ENCODE measurements at places on chromosomes 3 and 15. TPM values are rescaled to one million over a fixed set of nuclear protein-coding genes. Genes with fewer than 3 reads are reported as not detected.
A peak's percentile ranks its signal among the peaks of the same experiment; 100 is the strongest.

Gene CCR1
- total RNA-seq: 1.4 TPM

Gene TGM4
- total RNA-seq: 0.30 TPM

Gene NPRL2
- 35.6 TPM for total RNA-seq

Gene TMEM40
- total RNA-seq: 82.2 TPM

Gene HCLS1
- 20.3 TPM for total RNA-seq

Gene CLEC3B
- 27.4 TPM for total RNA-seq

Gene FEZF2
- not detected for total RNA-seq

Gene LRTM1
- total RNA-seq: not detected

Gene CTXN2
- total RNA-seq: not detected

Gene TSC22D2
- 17.5 TPM for total RNA-seq

Gene CDHR4
- total RNA-seq: not detected

Gene SKOR1
- 1.1 TPM for total RNA-seq

Gene HRG
- not detected for total RNA-seq

Gene ISLR2
- 1.9 TPM for total RNA-seq

Gene IQGAP1
- total RNA-seq: 207 TPM

GRCh38 chr3:157204431-157204830, 44.5 kb upstream of the CCNL1 start:
- H3K4me3 ChIP-seq: no peak overlapping the region
- H3K27ac ChIP-seq: no peak overlapping the region
- no peaks in the 10 kb centered on the region for H3K36me3 ChIP-seq
- no peak for DNase-seq

- H3K36me3 ChIP-seq: no peaks in the 10 kb centered on the region
- H3K4me3 ChIP-seq: no peak overlapping the region
- no peak overlapping the region for H3K27ac ChIP-seq
- no peaks in the 10 kb centered on the region for H3K4me1 ChIP-seq
These were observed 34.7 kb upstream of the MRPS22 start for GRCh38 chr3:139309061-139309591.

- DNase-seq: no peak
- no peaks in the 10 kb centered on the region for H3K27me3 ChIP-seq
- peaks cover 14% of the 10 kb centered on the region for H3K4me1 ChIP-seq
- no peak overlapping the region for H3K4me3 ChIP-seq
- H3K27ac ChIP-seq: no peak overlapping the region
These were observed 63.1 kb downstream of the STRIT1 start for GRCh38 chr3:155230382-155230781.

- no peak for DNase-seq
- H3K27me3 ChIP-seq: no peaks in the 10 kb centered on the region
- H3K27ac ChIP-seq: no peak overlapping the region
- no peaks in the 10 kb centered on the region for H3K36me3 ChIP-seq
These were observed 26.7 kb downstream of the SLC2A2 start for GRCh38 chr3:170999737-171000242.

DNA sequence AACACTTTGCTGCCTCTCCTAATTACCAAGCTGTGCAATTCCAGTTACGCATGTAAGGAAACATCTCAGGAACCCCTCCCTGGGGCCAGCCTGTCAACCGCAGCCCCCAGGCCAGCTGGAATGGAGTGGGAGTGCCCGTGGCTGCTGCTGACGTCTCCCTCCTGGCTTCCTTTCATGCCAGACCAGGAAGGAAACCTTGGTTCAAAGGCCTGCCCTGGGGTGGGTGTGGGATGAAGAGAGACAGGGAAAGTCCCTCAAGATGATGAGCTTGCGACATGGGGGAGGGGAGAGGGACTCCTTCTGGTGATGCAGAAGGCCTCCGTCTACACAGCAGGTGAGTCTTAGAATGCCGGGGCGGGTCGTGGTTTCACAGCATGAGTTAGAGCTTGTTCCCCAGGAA, 11.4 kb upstream of the CYP11A1 start:
- H3K4me1 ChIP-seq: peaks cover 21% of the 10 kb centered on the region
- peak; percentile 50 for DNase-seq
- no peak overlapping the region for H3K27ac ChIP-seq
- no peak overlapping the region for H3K4me3 ChIP-seq
- H3K27me3 ChIP-seq: no peaks in the 10 kb centered on the region

- no peaks in the 10 kb centered on the region for H3K36me3 ChIP-seq
- peaks cover 10% of the 10 kb centered on the region for H3K4me1 ChIP-seq
- no peaks in the 10 kb centered on the region for H3K27me3 ChIP-seq
- H3K4me3 ChIP-seq: no peak overlapping the region
- no peak overlapping the region for H3K27ac ChIP-seq
These were observed 8.8 kb upstream of the KCTD6 start for GRCh38 chr3:58482917-58483636.

GRCh38 chr3:4416427-4416945, 50.6 kb downstream of the SUMF1 start:
- H3K36me3 ChIP-seq: peaks cover 13% of the 10 kb centered on the region
- peak overlapping the region; percentile 20 for H3K27ac ChIP-seq
- H3K27me3 ChIP-seq: no peaks in the 10 kb centered on the region
- DNase-seq: no peak
- no peak overlapping the region for H3K4me3 ChIP-seq

DNA sequence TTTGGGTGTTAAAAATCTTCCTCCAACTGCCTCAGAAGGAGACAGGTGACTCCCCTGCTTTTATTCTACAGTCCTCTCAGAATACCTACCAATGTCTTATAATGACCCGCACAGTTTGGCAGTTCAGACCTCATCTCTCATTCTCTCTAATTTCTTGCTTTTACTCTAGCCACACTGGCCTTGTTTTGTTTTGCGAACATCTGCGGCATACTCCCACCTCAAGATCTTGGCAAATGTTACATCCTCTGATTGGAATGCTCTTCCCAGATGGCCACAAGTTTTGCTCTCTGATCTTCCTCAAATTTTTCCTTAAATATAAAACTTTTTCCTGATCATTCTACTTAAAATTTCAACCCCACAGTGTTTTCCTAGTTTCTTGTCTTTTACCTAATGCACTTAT, 94.1 kb downstream of the PLSCR2 start:
- H3K4me3 ChIP-seq: no peak overlapping the region
- no peaks in the 10 kb centered on the region for H3K36me3 ChIP-seq
- H3K4me1 ChIP-seq: no peaks in the 10 kb centered on the region
- no peak overlapping the region for H3K27ac ChIP-seq

DNA sequence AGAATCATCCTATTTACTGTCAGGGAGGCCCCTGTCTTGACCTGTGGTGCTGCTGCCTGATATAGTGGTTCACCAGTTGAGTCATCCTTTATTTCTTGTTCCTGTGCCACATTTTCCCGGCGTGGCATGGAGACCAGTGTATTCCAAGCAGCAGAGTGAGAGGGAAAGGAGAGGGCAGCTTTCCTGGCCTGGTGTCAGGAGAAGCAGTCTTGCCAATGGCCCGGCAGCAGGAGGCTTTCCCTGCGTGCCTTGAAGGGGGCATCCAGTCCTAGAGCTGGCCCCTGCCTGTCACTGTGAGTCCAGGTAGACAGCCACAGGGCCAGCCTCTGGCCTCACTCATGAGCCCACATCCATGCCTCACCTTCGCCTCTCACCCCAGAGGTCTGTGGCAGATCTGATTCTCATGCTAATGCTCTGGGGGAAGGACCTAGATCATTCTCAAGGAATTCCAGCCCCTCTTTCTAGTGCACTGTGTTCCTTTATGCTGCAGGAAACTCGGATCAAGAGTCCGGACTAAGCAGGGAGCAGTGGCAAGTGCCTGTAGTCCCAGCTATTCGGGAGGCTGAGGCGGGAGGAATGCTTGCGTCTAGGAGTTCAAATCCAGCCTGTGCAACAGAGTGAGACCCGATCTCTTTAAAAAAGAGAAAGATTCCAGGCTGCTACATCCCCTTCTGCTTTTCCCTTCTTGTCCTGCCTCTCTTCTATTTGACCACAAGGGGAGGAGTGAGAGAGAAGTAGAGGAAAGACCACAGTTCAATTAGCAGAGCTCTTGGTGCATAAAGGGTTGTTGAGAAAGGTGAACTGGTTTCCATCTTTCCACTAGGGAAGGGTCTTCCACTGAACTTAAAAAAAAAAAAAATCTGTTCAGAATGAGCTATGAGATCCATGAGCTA, 66.8 kb upstream of the HACD2 start:
- no peaks in the 10 kb centered on the region for H3K27me3 ChIP-seq
- no peak overlapping the region for H3K27ac ChIP-seq
- no peak overlapping the region for H3K4me3 ChIP-seq
- DNase-seq: no peak
- H3K4me1 ChIP-seq: peaks cover 20% of the 10 kb centered on the region
- H3K36me3 ChIP-seq: peaks cover 12% of the 10 kb centered on the region

GRCh38 chr3:63585927-63586326, 66.5 kb upstream of the SNTN start:
- DNase-seq: no peak
- no peak overlapping the region for H3K27ac ChIP-seq
- H3K4me3 ChIP-seq: no peak overlapping the region
- H3K27me3 ChIP-seq: no peaks in the 10 kb centered on the region

DNA sequence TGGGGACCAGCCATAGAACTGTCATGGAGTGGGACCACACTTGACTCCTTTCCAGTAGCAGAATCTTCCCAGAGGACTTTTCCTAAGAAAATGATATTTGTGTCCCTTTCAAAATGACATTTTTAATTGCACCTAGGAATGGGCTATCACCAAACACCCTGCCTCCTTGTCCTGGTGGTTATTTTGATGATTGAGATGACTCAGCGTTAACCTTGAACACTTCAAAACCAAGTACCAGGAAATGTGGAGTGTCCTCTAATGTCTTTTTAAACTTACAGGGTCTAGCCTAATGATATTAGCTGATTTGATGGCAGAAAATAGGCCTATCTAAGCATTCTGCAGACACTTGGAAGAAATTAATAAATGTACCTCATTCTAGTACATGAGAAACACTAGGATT, 90.7 kb downstream of the HHLA2 start:
- DNase-seq: no peak
- peaks cover 6% of the 10 kb centered on the region for H3K4me1 ChIP-seq

GRCh38 chr3:26106228-26106627, 316.3 kb downstream of the OXSM start:
- DNase-seq: no peak
- no peak overlapping the region for H3K4me3 ChIP-seq
- H3K36me3 ChIP-seq: no peaks in the 10 kb centered on the region
- no peak overlapping the region for H3K27ac ChIP-seq
- no peaks in the 10 kb centered on the region for H3K27me3 ChIP-seq

- no peaks in the 10 kb centered on the region for H3K36me3 ChIP-seq
- no peak for DNase-seq
- no peak overlapping the region for H3K27ac ChIP-seq
- H3K27me3 ChIP-seq: peaks cover 6% of the 10 kb centered on the region
These were observed 346.2 kb downstream of the NTRK3 start for GRCh38 chr15:87910301-87910700.

DNA sequence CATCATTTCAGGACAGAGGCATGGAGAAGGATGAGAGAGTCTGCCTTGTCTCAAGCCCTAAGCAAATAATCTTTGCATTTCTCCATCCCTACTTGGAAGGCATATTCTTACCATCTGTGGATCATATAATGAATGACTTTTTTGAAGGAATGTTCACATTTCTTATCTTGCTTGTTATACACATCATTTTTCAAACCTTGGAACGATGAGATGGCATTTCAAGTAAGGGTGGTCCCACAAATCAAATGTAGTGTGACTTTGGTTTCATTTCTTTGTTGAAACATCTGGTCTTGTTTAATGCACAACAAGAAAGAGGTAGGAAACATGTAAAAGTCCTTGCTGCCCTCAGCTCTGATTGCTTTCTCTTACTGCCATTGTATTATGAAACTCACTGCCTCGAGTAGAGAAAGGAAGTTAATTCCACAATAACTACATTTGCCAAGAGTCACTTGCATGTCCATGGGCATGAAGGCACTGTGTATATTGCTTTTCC, 32.1 kb downstream of the RBMS3 start:
- no peak overlapping the region for H3K4me3 ChIP-seq
- H3K36me3 ChIP-seq: no peaks in the 10 kb centered on the region
- DNase-seq: no peak
- no peaks in the 10 kb centered on the region for H3K27me3 ChIP-seq

GRCh38 chr3:46736006-46736872, 18.6 kb upstream of the PRSS50 start:
- no peak for DNase-seq
- H3K27me3 ChIP-seq: no peaks in the 10 kb centered on the region
- H3K27ac ChIP-seq: no peak overlapping the region
- no peaks in the 10 kb centered on the region for H3K36me3 ChIP-seq
- H3K4me3 ChIP-seq: no peak overlapping the region

GRCh38 chr3:59423707-59424106, 373.9 kb upstream of the CFAP20DC start:
- no peak overlapping the region for H3K27ac ChIP-seq
- peaks cover 6% of the 10 kb centered on the region for H3K4me1 ChIP-seq
- DNase-seq: no peak
- no peak overlapping the region for H3K4me3 ChIP-seq
- H3K36me3 ChIP-seq: no peaks in the 10 kb centered on the region

DNA sequence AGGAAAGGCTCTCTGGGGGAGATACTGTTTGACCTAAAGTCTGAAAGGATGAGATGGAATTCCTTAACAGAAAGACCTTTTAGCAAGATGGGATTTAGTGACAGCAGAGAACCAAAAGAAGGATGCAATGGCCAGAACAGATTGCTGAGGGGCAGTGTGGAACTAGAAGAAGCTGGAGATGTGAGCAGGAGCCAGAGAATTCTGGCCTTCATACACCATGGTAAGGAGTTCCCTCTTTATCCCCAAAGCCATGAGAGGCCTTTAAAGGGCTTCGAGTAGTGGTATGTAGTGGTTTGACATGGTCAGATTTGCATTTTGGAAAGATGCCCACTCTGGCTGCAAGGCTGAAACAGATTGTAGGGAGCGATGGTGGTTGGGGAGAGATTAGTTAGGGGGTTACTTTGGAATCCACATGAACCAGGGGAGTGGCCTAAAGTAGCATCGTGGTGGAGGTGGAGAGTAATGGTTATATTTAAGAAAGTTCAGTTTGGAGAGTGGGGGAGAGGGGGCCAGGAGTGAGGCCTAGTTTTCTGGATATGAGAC, 34.0 kb upstream of the NPHP3 start:
- no peaks in the 10 kb centered on the region for H3K4me1 ChIP-seq
- H3K27ac ChIP-seq: no peak overlapping the region
- no peak overlapping the region for H3K4me3 ChIP-seq
- H3K27me3 ChIP-seq: no peaks in the 10 kb centered on the region
- no peak for DNase-seq
- no peaks in the 10 kb centered on the region for H3K36me3 ChIP-seq

DNA sequence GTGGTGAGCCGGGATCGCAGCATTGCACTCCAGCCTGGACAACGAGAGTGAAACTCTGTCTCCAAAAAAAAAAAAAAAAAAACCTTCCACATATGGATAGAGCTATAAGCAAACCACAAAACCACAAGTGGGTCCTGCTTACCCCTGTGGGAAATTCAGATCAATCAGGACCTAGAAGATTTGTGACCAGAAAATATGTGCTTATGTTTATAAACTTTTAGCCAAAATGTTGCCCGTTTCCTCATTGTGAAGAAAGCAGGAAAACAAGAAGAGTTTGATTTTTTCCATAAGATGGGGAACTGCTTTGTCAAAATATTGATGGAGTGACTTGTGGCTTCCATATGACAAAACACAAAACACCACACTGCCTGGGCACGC, 3.4 kb upstream of the SLC25A38 start:
- H3K27me3 ChIP-seq: no peaks in the 10 kb centered on the region
- H3K36me3 ChIP-seq: no peaks in the 10 kb centered on the region
- H3K4me1 ChIP-seq: peaks cover 11% of the 10 kb centered on the region
- no peak for DNase-seq
